ENCODE measurements at places on chromosomes 13 and 19.

- DNase-seq = no peak
These were observed 8.4 kb upstream of the PTPRS start for GRCh38 chr19:5349041-5349440.

DNA sequence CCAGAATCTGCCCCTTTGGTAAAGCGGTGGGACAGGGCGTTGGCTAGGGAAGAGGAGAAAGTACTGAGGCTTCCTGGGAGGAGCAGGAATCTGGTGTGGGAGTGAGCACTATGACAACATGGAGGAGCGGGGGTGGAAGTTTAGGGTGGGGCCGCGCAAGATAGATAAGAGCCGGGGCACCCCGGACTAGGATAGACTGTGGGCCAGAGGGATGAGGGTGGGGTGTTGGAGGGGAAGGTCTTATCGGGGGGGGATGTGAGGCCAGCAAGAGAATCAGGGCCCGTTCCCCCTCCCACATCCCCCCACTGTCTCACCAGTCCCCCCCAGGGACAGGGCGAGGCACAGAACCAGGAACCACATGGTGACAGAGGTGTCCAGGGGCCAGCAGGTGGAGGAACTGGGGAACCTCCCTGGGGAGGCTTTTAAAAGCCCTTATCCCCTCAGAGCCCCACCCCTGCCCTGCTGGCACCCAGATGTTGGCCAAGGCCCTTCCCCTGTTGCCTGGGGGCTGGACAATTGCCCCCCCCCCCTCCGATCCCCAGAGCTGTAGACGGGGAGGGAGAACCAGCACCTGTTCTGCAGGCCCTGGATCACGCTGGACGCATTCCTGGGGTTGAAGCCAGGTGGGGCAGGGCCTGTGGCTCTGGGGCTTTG is at the start of gene KLK1:
KLK1 (minus strand) TSS at position 399 of the 654 bp plus-strand sequence; CDS start at position 360, 39 bp downstream.
- no peak for DNase-seq

- no peak for DNase-seq
These were observed 68.4 kb downstream of the EPS15L1 start for GRCh38 chr19:16403151-16403977.

DNA sequence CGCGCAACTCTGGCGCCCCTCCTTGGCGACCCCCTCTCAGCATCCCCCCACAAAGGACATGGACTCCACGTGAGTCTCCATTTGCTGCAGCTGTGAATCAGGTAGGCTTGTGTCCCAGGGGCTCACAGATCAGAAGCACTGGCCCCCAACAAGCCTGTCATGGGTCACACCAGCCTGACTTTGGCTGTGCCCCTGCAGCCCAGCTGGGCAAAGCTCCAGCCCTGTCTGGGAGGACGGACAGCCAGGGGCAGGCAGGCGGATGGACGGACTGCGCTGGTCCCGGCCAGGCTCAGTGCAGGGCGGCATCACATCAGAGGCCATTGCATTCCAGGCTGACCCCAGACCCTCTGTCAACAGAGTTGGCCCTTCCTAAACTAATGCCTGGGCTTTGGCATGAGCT is 28.4 kb upstream of the ISYNA1 start:
- DNase-seq = no peak
